ENCODE measurements at places on chromosomes 4 and X.

DNA sequence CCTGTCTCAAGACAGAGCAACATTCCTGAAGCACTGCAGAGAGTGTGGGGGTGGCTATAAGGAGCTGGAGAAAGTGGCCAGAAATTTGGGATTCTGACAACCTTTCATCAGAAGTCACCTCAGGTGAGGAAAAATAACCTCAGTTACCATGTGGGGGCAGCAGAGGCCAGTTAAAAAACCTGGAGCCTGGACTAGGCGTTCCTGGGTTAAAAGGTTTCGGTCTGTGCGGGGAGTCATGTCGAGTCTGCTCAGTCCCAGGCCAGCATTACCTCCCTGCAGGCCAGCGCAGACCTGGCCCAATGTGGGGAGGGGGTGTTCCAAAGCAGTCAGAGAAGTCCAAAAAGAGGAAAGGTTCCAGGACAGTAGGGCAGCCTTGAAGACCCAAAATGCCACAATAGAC is 10.9 kb upstream of the NALF2 start:
- no peak for DNase-seq

DNA sequence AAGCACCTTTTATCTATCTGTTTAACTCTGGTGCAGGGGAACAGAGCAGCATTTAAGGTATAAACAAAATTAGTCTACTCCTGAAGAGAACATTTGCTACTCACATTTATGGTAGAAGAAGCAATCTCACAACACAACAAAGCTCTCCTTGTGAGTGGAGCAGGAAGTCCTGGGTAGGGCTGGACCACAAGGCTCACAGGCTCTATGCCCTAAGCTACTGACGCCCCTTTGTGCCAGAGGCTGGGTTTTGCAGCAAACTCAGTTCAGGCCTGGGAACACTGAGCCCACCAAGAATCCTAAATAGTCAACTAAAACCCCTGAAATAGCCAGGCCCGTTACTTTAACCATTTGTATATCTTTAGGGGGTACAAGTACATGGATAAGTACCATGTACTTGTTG is 4.7 kb upstream of the ZXDB start:
- no peak for DNase-seq

GRCh38 chrX:104659005-104659744 is 93.2 kb downstream of the IL1RAPL2 start:
- peak; percentile 2 for DNase-seq

GRCh38 chrX:30627818-30628652 is 25.2 kb upstream of the GK start:
- no peak for DNase-seq

DNA sequence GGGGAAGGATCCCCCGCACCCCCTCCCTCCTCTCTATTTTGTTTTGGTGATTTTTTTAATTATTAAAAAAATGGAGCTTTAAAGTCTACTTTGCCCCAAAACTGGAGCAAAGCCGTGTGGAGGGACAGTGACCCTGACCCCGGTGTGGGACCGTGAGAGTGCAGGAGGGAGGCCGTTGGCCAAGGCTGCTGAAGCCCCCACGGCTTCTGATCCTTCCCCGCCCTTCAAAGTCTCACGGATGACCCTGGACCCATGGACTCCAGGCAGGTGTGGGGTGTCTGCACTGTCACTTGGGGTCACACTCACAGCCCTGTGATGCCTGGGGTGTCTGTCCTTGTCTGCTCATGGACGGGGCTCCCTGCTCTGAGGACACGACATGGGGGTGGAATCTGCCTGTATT is 133.3 kb downstream of the CPZ start:
- DNase-seq: no peak

DNA sequence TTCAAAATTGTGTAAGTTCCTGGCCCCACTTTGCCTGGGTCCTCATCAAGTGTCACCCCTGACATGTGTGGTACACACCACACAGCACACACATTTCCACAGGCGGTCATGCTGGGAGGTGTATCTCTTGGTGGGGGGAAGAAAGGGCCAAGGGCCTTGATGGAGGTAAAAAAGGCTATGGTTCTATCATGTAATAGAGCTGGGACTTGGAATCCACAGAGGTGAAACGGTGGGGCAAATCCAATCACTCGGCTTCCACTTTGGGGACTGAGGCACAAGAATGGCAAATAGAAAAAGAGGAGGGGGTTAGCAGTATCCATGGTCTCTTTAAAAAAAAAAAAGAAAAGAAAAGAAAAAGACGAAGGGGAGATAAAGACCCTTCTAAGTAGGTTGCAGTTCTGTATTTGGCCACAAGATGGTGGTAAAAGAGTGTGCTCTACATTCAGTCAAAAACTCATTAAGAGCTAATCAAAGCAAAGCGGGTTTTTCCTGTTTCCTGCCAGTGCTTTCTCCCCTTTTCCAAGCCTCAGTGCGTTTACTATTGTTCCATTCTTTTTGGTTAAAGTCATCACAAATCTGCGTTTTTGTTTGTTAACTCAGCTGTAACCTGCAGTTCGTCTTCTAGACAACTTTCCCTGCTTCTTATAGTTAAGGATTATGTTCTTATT is 37.0 kb upstream of the ATP6AP2 start:
- DNase-seq: no peak

DNA sequence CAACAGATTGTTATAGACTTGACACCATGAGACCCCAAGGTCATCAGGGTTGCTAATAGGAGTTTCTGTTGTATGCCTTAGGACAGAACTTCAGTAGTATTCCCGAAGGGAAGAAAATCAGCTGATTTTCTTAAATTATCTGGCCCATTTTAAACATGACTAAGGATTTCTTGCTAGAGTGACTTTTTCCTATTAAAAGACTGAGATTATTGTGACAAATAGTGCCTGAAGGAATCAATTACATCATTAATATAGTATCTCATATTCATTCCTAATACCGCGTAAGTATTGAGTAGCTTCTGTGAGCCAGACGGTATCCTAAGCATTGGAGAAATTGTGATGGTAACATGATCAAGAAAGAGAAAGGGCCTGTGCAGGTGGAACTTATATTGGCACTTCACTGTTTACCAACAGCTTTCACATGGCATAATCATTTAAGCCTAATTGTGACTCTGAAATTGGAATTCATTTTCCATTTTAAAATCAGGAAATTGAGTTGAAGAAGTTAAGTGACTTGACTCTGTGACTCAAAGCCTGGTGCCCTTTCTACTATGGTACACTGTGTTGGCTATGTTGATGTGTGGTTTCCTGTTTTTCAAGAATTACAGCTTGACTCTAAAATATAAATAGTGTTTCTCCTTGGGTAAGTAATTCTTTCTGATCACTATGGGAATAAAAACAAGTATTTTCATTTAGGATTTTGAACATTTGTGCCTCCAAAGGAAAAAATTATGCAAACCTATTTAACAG is 4.1 kb downstream of the AFF1 start:
- DNase-seq: no peak

- DNase-seq: no peak
Observed at GRCh38 chrX:104255465-104255864, 732 bp upstream of the ESX1 start.

DNA sequence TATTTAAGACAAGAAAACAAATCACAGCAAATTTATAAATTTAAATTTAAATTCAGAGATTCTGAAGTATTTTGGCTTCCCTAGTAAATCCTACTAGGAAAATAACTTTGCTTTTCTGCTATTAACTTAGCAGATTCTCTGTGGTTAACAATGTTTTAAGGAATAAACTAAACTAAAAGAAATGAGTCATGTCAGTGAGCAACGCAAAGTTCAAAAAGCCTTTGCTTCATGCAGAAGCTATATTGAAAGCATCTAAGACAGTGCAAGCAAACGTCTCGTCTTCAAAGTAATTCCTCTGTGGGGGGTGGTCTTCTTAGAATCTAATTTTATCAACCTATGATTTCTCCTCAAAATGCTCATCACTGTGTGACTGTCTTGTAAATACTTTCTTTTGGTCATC is 30.1 kb downstream of the GABRB1 start:
- DNase-seq: no peak

Data from NCI-H226 (cell line).